ENCODE measurements at places on chromosomes 5 and 9. TPM values are rescaled to one million over a fixed set of nuclear protein-coding genes. Genes with fewer than 3 reads are reported as not detected.

- ATAC-seq: no peak
Observed at GRCh38 chr5:147361441-147362175, 126.8 kb downstream of the STK32A start.

DNA sequence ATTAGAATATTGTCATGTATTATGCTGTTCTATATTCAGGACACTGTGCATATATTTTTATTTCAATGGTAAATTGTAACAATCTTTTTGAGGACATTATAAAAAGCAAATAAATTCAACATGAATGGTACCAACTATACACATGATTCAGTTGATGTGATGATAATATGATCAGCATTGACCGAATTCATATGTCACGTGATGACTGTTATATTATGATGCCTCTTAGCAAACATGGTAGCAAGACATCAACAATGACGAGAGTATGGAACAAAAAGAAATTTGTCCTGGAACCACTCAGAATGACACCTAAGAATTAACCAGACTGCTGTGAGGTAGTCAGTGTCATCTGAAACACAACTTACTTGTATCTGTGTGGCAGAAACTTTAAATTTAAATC, 161.5 kb upstream of the OR13F1 start:
- no peak for ATAC-seq

DPP7 gene
- 219 TPM for total RNA-seq

CARD9 gene
- total RNA-seq: 2.5 TPM

DNA sequence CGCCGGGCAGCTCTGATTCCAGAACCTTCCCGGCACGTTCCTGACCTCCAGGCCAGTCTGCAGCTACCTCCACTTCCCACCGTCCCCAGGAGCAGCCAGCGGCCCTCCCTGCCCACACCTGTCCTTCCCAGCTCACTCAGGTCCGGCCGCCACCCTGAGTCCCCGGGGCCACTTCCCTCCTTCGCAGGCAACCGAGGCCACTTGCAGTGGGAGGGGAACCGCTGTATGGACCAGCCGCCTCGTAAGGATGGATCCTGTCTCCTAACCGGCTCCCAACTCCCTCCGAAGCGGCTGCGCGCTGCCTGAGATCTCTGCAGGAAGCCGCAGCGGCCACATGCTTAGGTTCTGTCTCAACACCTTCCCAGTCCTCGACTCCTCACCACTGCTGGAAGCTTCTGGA, 7.5 kb downstream of the TMEM250 start:
- ATAC-seq: no peak

DNA sequence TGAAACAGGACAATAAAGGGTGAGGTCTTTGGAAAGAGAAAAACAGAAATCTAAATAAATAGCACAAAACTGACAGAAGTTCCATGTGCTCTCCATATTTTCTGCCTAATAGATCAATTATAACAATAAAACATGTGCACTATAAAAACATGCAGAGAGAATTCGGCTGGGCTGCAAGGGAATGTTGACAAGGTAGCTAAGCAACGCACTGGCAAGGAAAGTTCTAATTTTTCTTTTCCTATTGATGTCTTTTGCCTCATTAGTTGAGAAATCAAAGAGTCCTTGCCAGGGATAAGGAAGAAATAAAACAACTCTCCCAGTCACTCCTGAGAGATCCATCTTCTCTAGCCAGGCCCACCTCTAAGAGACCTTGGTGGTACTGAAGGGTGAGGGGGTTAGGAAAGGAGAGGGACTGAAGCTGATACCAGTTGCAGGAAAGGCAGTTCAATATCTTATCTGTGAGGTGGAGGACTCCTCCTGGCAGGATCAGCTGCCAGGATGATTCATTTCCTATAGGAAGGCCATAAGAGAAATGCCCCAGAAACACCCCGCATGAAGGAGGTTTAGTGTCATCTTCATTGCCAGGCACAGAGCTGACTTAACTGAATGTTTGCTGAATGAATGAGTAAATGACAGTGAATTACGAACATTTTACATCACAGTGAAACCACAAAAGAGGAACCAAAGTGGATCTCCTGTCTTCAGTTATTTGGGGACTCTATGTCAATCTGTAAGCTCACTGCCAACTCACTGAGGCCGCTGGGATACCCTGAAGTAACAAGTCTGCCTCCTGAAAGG, 63.7 kb upstream of the IFNK start:
- peak; percentile 76 for ATAC-seq

- no peak for ATAC-seq
Observed at GRCh38 chr5:72167804-72168203, 60.5 kb downstream of the MAP1B start.

DNA sequence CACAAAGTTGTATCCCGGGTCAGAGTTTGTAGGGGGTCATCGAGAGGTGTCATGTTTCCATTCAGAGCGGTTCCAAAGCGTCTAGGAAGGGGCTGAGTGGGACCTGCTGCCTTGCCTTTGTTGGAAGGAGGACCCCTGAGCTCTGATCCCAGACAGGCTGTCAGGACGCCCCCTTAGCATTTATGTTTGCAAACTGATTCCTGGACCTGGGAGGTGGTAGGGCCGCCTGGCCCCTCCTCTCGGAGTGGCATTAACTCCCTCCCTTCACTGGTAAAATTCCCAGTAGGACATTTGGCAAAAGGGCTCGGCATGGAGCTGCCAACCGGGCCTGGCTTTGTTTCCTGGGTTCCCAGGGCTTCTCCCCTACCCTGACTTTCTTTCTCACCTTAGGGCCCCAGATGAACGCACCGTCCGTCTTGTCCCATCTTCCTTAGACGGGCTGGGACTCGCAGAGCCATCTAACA, 2.5 kb downstream of the JADE2 start:
- no peak for ATAC-seq

PCDHGB6 gene
- total RNA-seq: 0.65 TPM

GRCh38 chr9:90870621-90871326, 69.2 kb downstream of the SYK start:
- ATAC-seq: peak; percentile 32

KLF4 gene
- 17.2 TPM for total RNA-seq

DNA sequence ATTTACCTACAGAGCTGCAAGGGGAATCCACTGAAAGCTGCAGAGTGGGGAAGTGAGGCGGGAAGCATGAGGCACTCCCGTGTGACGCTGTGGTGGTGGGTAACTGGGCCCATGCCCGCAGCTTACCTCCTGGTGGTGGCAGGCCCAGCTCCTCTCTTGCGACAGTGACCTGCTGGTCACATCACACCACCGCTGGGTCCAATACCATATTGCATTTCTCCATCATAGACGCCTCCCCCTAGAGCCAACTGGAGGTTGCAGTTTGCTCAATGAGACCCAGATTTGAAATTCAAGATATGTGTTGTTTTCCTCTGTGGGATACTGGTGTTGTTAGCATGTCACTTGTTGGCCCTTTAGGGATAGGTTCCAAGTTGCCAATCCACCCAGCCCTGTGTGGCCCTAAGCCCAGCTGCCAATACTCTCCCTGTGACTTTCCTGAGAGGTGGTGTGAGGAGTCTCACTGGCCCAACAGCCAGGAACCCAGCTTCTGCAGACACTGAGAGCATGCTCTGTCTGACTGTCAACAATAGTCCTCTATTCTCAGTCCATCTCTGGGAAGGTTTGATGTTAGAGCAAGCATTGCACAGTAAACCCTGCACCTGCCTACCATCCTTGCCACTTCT, 428.3 kb downstream of the GADD45G start:
- no peak for ATAC-seq

DNA sequence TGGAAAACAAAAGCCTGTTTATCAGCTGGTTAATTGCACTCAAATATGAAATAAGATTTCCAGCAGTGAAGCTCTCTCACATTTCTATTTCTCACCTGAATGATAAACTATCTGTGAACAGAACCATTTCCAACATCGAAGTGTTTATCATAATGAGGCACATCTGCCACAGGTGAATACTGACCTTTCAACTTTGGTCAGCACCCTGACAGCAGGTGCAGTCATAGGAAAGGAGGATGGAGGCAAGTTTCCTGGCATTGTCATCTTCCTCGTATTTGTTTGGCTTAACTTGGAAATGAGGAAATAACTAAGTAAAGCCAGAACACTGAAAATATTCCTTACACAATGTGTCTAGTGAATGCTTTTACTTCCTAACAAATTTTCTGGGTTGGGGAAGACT, 716.4 kb downstream of the NR2F1-AS1 start:
- no peak for ATAC-seq

DNA sequence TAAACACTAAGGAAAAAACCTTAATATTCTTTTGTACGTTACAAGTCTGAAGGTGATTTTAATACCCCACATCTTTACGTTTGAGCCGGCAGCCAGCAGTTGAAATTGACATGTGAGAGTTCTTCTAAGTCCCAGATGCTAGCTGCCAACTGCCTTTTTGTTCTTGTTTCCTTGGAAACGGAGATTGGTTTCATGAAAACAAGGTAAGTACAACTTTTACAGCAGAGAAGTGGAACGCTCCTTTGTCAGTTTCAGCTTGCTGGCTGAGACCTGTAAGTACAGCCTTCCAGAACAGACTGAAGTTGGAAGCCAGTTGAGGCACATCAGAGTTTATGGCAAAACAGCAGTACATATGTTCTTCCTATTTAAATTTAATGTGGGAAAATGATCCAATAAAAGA, 1018.4 kb upstream of the ARRDC3 start:
- ATAC-seq: peak; percentile 22

FAM200C gene
- total RNA-seq: 19.7 TPM

C5orf22 gene
- total RNA-seq: 27.1 TPM

GRCh38 chr9:20940447-20941173, 90.8 kb downstream of the HACD4 start:
- no peak for ATAC-seq

OR1Q1 gene
- total RNA-seq: not detected

PCDHA3 gene
- total RNA-seq: 1.6 TPM

GARIN3 gene
- total RNA-seq: 0.49 TPM

CEP72 gene
- total RNA-seq: 5.7 TPM

PCDHA8 gene
- 1.9 TPM for total RNA-seq

GRCh38 chr9:130180516-130180915, 8.3 kb downstream of the NCS1 start:
- ATAC-seq: no peak

GRCh38 chr9:125551781-125552180, 155.2 kb downstream of the MAPKAP1 start:
- ATAC-seq: no peak

GPX3 gene
- 4.7 TPM for total RNA-seq

CDKN2B gene
- 8.2 TPM for total RNA-seq

DNA sequence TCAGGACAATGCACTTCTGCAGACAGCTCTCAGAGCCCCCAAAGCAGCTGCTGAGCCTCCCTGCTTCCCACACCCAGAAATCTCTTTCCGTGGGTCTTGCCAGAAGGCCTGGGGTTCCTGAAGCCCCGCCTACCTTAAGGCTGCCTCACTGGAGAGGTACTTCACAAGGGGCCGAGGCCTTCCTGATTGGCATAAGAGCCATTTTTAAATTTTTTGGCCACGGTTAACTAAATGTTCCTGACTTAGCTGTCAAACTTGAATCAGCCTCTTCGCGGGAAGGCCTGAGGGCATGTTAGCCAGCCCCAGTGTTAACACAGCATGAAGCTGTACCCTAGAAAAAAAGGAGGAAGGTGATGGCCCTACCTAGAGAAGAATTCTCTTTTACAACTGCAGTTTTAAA, 20.7 kb upstream of the EPB41L4B start:
- ATAC-seq: no peak

- ATAC-seq: no peak
Observed at GRCh38 chr5:56561-57290, 35.2 kb upstream of the PLEKHG4B start.

ESM1 gene
- total RNA-seq: 91.7 TPM

DNA sequence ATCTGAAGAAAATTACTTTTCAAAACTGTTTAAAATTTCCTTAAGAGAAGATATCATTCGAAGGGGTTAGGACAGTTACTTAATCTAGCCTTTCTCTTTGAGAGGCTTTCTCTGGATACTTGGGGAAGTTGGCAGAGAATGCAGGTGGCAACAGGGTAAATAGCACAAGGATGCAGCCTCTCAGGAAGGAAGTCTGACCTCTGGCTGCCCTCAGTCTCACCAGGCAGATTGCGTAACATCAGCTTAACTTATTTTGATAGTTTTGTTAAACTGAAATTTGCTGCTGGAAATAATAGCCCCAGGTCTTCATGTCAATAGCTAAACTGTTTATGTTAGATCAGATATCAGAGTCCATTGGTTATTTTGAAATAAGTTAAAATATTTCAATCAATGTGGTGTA, 20.4 kb downstream of the CCDC192 start:
- ATAC-seq: no peak

PRLR gene
- total RNA-seq: 6.1 TPM

DNA sequence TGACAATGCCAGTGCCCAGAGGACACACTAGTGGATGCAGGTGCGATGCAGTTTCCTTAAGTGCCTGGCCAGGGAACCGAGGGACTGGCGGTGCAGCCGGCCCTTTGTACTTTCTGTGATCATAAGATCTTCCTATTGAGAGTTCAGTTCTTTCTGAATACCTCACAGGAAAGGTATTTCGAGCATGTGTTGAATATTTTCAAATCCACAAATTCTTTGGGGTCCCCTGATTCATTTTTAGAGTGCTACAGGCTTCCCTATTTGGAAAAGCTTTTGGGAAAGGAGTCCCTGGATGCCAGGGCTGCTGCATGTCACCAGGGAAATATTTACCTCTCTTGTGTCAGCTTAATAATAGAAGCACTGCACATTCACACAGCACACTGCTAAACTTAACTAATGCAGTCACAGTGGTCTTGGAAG, 281.5 kb downstream of the GADD45G start:
- no peak for ATAC-seq

- ATAC-seq: no peak
Observed at GRCh38 chr9:16000811-16001210, 448.0 kb downstream of the CCDC171 start.

DNA sequence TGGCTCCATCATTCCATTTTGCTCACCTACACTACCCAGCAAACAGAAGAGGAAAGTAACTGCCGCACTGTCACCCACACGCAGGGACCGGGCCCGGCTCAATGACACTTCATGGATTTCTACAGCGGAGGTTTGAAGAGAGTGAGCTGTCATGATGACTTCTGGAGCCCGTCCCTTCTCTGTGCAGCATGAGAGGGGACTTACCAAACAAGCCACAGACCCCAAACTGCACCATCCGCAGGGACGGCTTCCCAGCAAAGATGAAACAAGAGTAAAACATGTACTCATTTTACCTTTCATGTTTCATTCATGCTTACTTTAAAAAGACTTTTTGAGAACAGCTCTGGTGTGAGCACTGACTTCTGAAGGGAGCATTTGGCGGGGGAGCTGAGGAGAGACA, 99.5 kb downstream of the TLE1 start:
- ATAC-seq: no peak

DNA sequence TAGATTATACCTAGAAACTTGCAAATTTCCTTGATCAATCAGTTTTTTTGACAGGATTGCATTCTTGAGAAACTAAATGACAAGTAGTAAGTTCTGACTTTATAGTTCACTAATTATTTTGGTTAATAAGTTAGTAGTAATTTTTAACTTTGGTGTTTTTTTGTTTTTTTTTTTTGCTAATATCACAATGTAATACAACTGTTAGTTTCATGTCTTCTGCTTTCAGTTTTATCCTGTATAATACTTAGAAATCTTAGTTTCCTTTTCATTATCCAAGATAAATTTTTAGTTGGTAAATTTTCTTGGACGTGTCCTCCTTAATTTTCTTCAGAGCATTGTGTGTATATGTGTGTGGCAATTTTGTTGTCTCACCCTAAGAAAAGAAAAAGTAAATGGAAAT, 57.8 kb downstream of the CWC27 start:
- no peak for ATAC-seq

- no peak for ATAC-seq
Observed at GRCh38 chr5:57069115-57069835, 104.6 kb upstream of the GPBP1 start.

All from motor neuron (in vitro differentiated cells).